ENCODE measurements at places on chromosomes 11 and 22.

GRCh38 chr11:75536786-75537641 lies 11.3 kb upstream of the GDPD5 start:
- DNase-seq, result no peak

GRCh38 chr11:100367892-100368291 lies 319.2 kb upstream of the ARHGAP42 start:
- no peak for DNase-seq

DNA sequence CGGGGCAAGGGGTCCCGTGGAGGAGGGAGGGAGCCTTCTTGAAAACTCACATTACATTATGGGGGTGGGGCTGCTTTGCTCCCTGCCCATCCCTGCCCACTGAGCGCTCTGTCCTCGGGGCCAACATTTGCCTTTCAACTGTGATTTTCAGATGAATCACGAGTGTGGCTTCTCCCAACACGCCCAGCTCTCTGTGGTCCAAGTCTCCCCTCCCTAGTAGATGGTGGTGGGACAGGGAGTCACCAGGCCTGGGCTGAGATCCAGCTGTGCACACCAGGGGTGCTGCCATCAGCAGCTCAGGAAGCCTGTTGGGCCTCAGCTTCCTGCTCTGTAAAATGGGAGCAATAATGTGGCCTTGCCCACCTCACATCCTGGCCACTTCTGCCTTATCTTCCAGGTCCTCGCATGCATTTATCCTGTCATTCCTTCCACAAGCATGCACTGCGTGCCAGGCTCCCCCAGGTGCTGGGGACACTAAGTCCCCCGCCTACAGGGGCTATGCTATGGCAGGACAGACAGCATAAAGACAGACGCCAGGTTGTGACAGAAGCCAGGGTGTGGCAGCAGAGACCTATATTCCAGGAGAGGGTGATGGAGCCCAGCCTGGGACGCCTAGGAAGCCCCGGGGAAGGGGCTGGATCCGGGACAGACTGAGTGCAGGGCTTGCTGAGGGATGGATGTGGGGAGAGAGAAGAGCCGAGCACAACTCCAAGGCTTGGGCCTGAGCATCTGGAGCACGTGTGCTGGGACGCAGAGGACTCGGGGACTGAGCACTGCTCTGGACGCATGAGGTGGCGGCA lies 30.5 kb downstream of the NFAM1 start:
- no peak for DNase-seq

DNA sequence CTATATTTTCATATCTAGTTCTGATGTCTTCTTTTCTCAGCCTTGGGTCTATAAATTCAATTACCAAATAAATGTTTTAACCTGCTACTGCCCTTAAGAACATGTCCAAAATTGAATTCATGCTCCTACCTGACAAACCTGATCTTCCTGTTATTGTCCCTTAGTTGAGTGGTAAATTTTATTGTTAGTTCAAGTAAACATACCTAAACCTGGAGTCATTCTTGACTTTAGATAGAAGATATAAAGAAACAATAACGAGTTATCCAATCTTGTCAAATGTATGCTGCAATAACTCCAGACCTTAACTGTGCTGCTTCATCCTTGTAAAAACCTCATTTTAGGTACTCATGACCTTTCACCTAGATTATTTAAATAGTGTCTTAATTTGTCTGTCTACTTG lies 34.6 kb upstream of the SC5D start:
- no peak for DNase-seq

DNA sequence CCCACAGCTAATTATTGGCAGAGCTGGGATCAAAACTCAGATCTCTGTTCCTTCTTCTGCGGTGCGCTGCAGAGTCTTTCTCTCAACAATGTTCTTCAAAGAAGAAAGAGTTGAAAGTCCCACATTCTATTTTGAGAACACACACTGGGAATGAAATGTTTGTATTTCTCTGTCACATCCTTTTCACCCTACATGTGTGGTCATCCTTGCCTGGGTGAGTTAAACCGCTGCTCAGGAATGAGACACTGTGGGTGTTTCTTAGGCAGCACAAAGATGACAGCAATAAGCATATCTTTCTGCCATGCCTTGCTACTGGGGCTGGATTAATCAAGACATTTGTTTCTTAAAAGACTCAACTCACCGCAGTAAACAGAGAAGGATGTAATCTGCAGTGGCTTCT lies 222.6 kb downstream of the LARGE1 start:
- no peak for DNase-seq

DNA sequence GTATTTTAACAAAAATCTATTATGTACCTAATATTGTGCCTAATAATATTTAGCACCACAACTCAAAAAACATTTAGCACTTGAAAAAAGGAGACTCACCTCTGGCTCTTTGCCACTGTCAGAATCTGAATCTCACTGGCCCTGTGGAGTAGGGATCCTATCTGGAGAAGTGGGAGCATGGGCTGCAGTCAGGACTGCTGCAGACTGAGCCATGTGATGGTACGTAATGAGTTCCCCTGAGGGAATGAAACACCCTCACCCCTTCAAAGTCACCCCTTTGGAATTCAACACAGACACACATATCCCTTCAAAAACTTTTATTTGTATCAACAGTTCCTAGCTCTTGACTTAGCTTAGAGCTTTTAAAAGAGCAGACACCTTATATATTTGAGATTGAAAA lies 6.5 kb downstream of the PTPMT1 start:
- no peak for DNase-seq

GRCh38 chr22:48492366-48493320 lies 1335.0 kb downstream of the BRD1 start:
- DNase-seq, result no peak

DNA sequence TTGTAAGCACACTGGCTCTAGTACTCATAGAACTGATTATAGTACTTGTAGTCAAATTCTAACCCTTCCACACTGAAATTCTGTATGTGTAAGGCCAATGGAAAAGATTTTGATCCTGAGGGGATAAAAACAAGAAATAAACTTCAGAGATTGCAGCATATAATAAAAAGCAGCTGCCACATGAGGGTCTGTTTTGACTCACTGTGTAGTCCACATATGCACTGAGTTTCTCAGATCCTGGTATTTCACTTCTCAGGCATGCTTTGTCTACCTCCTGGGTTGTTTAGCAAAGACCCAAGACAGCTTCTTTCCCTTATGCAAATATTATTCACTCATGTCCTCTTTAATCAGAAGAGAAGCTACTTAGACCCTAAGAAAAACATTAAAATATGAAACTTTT lies 71.1 kb upstream of the SLC5A12 start:
- no peak for DNase-seq

- DNase-seq, result no peak
Observed at GRCh38 chr11:24386546-24387397, 110.1 kb upstream of the LUZP2 start.

GRCh38 chr11:66264914-66265313 lies 3.5 kb upstream of the RAB1B start:
- DNase-seq, result no peak

DNA sequence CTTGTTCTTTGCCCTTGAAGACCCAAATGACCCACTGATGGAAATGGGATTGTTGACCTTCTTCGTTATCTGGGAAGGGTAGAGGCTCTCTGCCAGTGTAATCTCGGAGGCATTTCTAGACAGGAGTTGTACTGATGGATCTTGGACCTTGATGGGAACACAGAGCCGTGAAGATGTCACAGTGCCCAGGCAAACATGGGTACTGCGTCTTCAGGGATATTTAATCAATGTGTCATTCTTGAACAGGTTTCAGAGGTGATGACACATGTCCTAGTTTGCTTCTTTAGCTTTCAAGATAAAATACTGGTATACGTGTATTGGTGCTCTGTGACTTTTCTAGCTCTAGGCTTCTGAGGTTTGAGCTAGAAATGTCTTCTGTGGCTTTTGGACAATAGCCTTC lies 6.2 kb downstream of the LDLRAD3 start:
- DNase-seq, result no peak

GRCh38 chr22:30230787-30231461 lies 15.6 kb downstream of the LIF start:
- no peak for DNase-seq

GRCh38 chr22:44928711-44929358 lies 81.0 kb downstream of the PHF21B start:
- no peak for DNase-seq

- DNase-seq, result no peak
Observed at GRCh38 chr11:124798991-124799347, 1.2 kb downstream of the MSANTD2 start.

DNA sequence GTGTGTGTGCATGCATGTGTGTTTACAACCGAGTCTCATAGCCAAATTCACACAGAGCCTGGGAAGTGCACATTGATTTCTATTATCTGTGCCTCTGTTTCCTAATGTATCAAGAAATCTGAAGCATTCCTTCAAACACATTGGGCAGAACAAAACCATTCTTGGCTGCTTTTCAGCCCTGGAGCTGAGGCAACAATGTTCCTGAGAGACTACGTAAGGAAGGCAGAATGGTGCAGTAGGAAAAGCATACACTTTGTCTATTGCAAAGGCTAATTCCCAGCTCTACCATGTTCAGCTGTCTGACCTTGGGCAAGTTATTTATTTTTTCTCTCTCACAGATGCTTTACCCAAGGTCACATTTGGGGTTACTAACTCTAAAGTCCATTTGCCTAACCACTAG lies 575.5 kb downstream of the SOX6 start:
- no peak for DNase-seq

DNA sequence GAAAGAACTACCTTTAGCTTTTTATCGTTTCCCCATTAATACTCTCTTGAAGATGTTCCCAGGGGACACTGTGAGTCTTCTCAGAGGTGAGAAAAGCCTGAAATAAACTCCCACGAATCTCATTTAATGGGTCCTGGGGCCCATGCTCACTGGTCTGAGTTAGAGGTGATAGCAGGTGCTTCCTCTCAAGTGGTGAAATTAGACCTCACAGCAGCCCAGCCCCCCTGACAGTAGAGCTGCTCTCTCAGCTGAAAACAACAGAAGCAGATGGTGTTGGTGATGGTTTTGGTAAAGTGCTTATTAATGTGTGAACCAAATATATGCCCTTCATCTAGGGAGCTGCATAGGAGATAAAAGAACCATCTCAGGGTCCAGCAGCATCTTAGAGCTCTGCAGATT lies 76.8 kb upstream of the VPREB1 start:
- DNase-seq, result no peak

- no peak for DNase-seq
Observed at GRCh38 chr11:123588117-123588863, 66.1 kb downstream of the SCN3B start.

GRCh38 chr22:42562279-42562678 lies 8.5 kb downstream of the SERHL2 start:
- DNase-seq, result no peak

DNA sequence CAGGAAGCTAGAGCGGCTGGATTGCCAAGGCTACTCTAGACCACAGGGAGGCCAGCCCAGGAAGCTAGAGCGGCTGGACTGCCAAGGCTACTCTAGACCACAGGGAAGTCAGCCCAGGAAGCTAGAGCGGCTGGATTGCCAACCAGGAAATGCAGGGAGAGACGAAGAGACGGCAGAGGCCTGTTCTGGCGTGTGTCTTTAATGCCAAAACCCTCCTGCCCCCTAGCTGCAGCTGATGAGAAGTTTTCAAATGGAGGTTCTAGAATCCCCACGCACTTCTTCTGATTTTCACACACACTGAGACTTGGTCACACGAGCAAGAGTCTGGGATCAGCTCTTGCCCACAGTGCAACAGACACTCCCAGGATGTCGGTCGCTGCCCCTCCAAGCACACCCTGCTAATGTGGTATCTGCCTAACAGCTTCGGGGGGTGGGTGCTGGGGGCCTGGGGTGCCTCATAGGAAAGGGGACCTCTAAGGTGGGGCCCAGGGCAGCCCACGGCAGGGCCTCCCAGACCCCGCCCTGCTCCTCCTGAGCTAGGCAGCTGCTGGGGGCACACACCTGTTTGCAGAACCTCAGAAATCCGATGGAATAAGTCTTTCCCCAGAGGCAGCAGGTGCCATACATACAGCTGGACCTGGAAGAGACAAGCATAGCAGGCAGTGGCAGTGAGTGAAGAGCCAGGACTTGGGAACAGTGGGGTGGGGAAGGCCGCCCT lies 28.5 kb downstream of the MAFF start:
- DNase-seq, result no peak

GRCh38 chr11:44978274-44978960 lies 27.7 kb upstream of the TP53I11 start:
- DNase-seq, result no peak

DNA sequence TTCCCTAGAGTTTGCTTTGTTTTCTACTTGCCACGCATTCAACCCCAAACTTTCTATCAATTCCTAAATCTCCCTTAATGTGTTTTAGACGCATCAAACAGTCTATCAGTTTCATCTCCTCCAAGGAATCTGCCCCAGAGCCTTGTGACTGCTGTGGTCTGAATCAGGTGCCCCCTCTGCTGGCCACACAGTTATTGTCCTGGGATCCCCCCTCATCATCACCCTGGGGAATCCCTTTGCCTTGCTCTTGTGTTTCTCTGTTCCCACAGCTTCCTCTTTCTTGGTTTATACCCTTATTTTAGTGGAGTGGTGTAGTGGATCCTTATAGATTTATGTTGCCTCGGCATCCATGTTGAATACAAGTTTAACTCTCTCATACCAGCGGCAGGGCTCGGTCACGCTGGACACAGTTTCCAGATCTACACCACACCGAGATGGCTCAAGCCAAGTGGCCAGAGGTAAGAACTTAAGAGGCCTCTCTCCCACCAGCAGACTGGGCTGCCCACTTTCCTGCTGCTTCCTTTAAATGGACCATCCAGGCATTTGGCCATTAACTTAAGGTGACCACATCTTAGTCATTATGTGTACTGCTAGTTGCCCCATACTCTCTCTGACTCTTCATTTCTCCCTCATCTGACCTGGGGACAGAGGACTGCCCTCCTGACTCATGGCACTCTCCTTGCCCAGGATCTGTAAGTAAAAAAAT lies 8.2 kb downstream of the UPB1 start:
- peak; percentile 43 for DNase-seq

DNA sequence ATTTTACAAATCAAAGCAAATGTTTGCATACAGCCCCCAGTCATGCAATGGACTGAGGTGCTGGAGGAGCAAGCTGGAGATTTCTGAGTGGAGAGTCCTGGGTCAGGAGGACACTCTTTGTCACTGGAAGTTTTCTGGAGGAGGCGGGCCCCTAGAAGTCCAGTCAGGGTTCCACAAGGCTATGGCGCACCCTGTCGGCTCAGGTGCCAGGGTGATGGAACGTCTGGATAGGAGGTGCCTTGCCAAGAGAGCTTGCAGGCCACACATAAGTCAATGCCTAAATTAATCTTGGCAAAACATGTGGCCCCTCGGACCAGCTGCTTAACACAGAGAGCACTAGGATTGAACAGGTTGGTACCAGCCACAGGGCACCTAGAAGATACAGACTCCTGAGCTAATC lies 174.7 kb upstream of the CADM1 start:
- no peak for DNase-seq

- DNase-seq, result no peak
Observed at GRCh38 chr22:28903729-28904128, 20.4 kb downstream of the ZNRF3 start.

Data from stimulated activated CD4-positive, alpha-beta T cell treated with anti-CD3 and anti-CD28 coated beads, Interleukin-1b, Interleukin-23, amount 100 ng/mL, for 1 hour (primary cell).